Hepatocyte (in vitro differentiated cells): ENCODE measurements at places on chromosomes 3 and 15. TPM values are rescaled to one million over a fixed set of nuclear protein-coding genes. Genes with fewer than 3 reads are reported as not detected.

Gene PLS1
- total RNA-seq: 21.1 and 22.8 TPM in 2 replicates

Gene KBTBD13
- not detected in 2 replicates for total RNA-seq

Gene LRRC31
- total RNA-seq: 6.1 and 6.5 TPM in 2 replicates

Gene SATB1
- total RNA-seq: 26.4 and 30.7 TPM in 2 replicates

Gene SYNPR
- 0.37 and 0.52 TPM in 2 replicates for total RNA-seq

Gene PDCD7
- total RNA-seq: 15.2 and 18.7 TPM in 2 replicates

Gene SLC24A5
- not detected in 2 replicates for total RNA-seq

Gene ZNF710
- 14.2 and 17.2 TPM in 2 replicates for total RNA-seq

Gene CXCR6
- not detected in 2 replicates for total RNA-seq

- no peaks in the 10 kb centered on the region for H3K36me3 ChIP-seq
- H3K27me3 ChIP-seq: no peaks in the 10 kb centered on the region
- peak overlapping the region; percentile 20 for H3K27ac ChIP-seq
- peaks cover 25% of the 10 kb centered on the region for H3K4me1 ChIP-seq
- no peak overlapping the region for H3K4me3 ChIP-seq
- peak; percentile 85 for DNase-seq
Measured at GRCh38 chr3:50347187-50347813, 1.8 kb upstream of the ZMYND10 start.

- peak; percentile 16 for DNase-seq
- H3K4me3 ChIP-seq: no peak overlapping the region
- H3K36me3 ChIP-seq: no peaks in the 10 kb centered on the region
- no peaks in the 10 kb centered on the region for H3K4me1 ChIP-seq
- no peak overlapping the region for H3K27ac ChIP-seq
- no peaks in the 10 kb centered on the region for H3K27me3 ChIP-seq
Measured at GRCh38 chr3:17442332-17443049, 299.9 kb downstream of the TBC1D5 start.

- no peaks in the 10 kb centered on the region for H3K4me1 ChIP-seq
- H3K36me3 ChIP-seq: no peaks in the 10 kb centered on the region
- no peak overlapping the region for H3K27ac ChIP-seq
- DNase-seq: no peak
- no peaks in the 10 kb centered on the region for H3K27me3 ChIP-seq
Measured at GRCh38 chr15:73017987-73018386, 34.3 kb upstream of the NEO1 start.

- no peaks in the 10 kb centered on the region for H3K4me1 ChIP-seq
- H3K4me3 ChIP-seq: no peak overlapping the region
- H3K27ac ChIP-seq: no peak overlapping the region
Measured at GRCh38 chr3:168581771-168582225, 486.1 kb upstream of the GOLIM4 start.

GRCh38 chr3:13477943-13478342 lies 2.2 kb upstream of the HDAC11 start:
- DNase-seq: no peak
- H3K27me3 ChIP-seq: no peaks in the 10 kb centered on the region
- H3K27ac ChIP-seq: no peak overlapping the region
- H3K4me3 ChIP-seq: no peak overlapping the region
- H3K4me1 ChIP-seq: peaks cover 4% of the 10 kb centered on the region

- H3K4me1 ChIP-seq: no peaks in the 10 kb centered on the region
- H3K36me3 ChIP-seq: no peaks in the 10 kb centered on the region
- no peaks in the 10 kb centered on the region for H3K27me3 ChIP-seq
- no peak overlapping the region for H3K4me3 ChIP-seq
Measured at GRCh38 chr15:93247466-93248121, 158.6 kb upstream of the RGMA start.

DNA sequence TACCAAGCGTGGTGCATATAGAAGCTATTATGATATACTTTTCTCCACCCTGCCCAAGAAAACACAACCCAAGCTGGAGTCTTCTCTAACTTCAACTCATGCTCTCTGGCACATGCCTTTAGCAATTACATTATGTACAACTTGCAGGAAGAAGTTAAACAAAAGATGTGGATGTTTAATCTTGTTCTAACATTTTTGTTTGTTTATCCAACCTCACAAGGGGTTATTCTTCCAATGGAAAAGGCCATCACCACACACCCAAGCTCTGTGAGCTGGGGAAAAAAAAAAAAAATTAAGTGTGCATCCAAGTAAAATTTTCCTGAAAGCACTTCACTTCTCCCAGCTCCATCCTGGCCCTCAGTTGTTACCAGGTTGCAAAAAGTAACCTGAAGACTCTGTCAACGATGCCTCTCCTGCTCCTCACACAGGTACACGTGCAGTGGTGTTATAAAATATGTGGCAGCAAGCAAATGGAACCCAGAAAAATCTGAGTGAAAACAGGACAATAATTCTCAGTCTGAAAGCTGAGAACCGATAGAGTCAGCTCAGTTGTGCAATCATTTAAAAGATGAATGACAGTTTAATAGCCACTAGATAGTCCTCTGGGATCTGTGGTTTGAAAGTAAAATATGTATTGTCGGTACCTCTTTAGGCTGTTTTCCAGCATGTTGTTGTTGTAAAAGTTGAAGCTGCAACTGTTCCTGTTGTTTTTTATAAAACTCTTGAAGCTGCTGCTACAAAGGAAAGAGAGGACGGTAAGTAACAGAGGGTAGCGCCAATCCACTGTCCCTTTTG lies 531.4 kb downstream of the FOXP1 start:
- peaks cover 55% of the 10 kb centered on the region for H3K4me1 ChIP-seq
- DNase-seq: no peak
- H3K27ac ChIP-seq: peak overlapping the region; percentile 13
- H3K4me3 ChIP-seq: no peak overlapping the region

- H3K4me3 ChIP-seq: no peak overlapping the region
- peak overlapping the region; percentile 39 for H3K27ac ChIP-seq
- no peaks in the 10 kb centered on the region for H3K36me3 ChIP-seq
- peaks cover 14% of the 10 kb centered on the region for H3K4me1 ChIP-seq
Measured at GRCh38 chr3:64954995-64955636, 267.3 kb upstream of the ADAMTS9 start.

- no peak overlapping the region for H3K4me3 ChIP-seq
- no peak for DNase-seq
Measured at GRCh38 chr3:51681453-51681852, 10.4 kb downstream of the TEX264 start.

DNA sequence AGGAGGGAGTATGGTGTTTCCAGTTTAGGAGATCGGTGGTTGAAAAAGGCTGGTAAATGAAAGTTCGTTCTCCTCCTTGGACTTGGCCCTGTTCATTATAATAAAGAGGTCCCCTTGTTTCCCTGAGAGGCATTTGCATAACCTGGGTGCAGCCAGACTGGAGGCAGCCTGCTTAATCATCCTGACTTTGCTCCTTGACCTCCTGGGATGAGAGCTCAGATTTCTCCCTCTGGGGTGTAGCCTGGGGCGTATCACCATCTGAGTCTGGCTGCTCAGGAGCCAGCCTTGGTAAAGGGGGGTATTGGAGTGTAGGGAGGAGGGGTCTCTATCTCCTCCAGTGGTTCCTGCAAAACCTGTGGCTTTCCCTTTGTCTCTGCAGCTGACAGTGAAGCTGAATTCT lies 21.3 kb upstream of the ACAD9 start:
- DNase-seq: no peak
- H3K4me1 ChIP-seq: no peaks in the 10 kb centered on the region
- no peaks in the 10 kb centered on the region for H3K27me3 ChIP-seq

DNA sequence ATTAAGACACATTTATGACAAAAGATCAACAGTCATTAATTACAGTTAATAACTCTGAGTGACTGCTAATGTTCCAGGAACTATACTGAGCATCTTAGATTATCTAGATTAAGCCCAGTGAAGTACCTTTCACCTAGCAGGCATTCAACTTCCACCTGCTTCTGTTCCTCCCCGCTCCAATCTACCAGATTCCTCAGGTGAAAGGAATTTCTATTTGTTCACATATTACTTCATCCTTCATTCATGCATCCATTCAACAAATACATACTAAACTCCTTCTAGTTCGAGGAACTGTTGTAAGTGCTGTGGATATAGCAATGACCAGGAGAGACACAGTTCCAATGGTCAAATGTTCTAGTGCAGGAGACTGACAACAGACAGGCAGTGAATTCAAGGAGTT lies 139.3 kb downstream of the FILIP1L start:
- no peak overlapping the region for H3K4me3 ChIP-seq
- H3K36me3 ChIP-seq: no peaks in the 10 kb centered on the region
- no peaks in the 10 kb centered on the region for H3K4me1 ChIP-seq
- no peaks in the 10 kb centered on the region for H3K27me3 ChIP-seq
- no peak for DNase-seq

- H3K4me3 ChIP-seq: no peak overlapping the region
- no peak for DNase-seq
- no peak overlapping the region for H3K27ac ChIP-seq
Measured at GRCh38 chr3:152459572-152459971, 190.8 kb downstream of the MBNL1 start.

DNA sequence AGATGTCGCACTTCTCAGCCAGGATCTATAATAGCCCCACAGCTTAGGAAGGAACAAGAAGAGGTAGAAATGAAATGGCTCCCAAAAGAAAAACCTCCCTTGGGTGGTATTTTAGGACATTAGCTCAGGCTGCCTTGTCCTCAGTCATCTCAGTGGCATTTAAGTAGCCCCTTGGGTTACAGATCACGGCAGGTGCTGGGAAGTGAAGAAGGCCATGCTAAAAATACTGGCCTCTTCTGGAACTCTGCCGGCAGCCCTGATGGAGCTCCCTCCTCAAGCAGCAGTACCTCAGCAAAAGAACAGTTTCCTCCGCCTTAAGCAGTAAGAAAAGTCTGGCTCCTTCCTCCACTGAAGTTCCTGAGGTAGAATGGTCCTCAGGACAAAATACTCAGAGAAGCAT lies 7.3 kb upstream of the TPM1 start:
- H3K27ac ChIP-seq: no peak overlapping the region
- H3K36me3 ChIP-seq: no peaks in the 10 kb centered on the region
- H3K4me1 ChIP-seq: peaks cover 9% of the 10 kb centered on the region
- DNase-seq: no peak
- H3K27me3 ChIP-seq: no peaks in the 10 kb centered on the region
- no peak overlapping the region for H3K4me3 ChIP-seq

- H3K4me3 ChIP-seq: peak overlapping the region; percentile 24
- DNase-seq: no peak
- H3K27ac ChIP-seq: peak overlapping the region; percentile 95
- no peaks in the 10 kb centered on the region for H3K36me3 ChIP-seq
- peaks cover 24% of the 10 kb centered on the region for H3K4me1 ChIP-seq
Measured at GRCh38 chr3:42161050-42161935, 70.1 kb downstream of the TRAK1 start.

GRCh38 chr3:35666888-35667287 lies 27.6 kb downstream of the ARPP21 start:
- no peak overlapping the region for H3K27ac ChIP-seq
- H3K4me3 ChIP-seq: no peak overlapping the region
- H3K4me1 ChIP-seq: no peaks in the 10 kb centered on the region
- H3K27me3 ChIP-seq: no peaks in the 10 kb centered on the region
- DNase-seq: no peak

DNA sequence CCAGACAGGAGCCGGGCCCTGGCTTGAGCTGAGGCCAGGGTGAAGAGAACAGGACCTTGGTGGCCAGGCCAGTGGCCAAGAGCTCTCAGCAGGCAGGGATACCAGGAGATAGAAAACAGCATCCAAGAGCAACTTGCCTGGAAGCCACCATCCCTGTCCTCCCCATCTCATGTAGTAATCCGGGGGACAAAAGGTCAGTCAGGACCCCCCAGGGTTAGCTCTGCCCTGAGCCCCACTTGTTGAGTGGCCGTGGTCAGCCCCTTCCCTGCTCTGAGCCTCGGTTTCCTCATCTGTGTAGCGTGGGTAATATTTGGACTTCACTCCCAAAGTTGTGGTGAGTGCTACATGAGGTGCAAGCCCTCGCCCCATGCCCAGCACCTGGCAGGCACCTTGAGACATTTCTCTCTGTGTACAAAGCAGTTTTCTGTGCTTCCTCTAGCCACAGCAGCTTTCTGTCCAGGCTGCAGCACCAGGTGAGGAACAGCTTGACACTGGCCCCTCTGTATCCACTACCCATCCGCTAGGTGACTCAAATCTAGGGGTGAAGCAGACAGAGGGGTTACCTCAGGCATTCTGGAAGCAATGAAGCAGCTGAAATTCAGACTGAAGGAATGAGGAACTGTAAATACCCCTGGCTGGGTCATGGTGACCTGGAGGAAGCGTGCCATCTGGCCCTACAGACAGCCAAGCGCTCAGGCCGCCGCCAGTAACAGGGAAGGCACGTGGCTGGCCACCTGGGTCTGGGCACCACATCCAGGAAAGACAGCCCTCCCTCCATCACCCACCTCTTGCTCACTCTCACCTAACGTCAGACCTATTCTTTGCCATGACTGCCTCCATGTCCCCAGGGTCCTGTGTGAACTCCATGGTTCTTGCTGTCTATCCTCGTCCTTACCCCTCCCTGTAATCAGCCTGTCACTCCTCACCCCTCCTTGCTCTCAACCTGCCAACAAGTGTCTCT lies 6.7 kb downstream of the CISH start:
- H3K36me3 ChIP-seq: no peaks in the 10 kb centered on the region
- H3K4me3 ChIP-seq: no peak overlapping the region
- DNase-seq: no peak

GRCh38 chr3:68912376-68912775 lies 20.0 kb downstream of the TAFA4 start:
- H3K36me3 ChIP-seq: no peaks in the 10 kb centered on the region
- no peaks in the 10 kb centered on the region for H3K4me1 ChIP-seq
- H3K27ac ChIP-seq: no peak overlapping the region
- H3K27me3 ChIP-seq: peaks cover 48% of the 10 kb centered on the region

GRCh38 chr15:90716317-90716975 lies 700 bp upstream of the BLM start:
- peak overlapping the region; percentile 27 for H3K4me3 ChIP-seq
- DNase-seq: no peak
- H3K27ac ChIP-seq: peak overlapping the region; percentile 80
- H3K27me3 ChIP-seq: no peaks in the 10 kb centered on the region
- H3K4me1 ChIP-seq: no peaks in the 10 kb centered on the region

- H3K36me3 ChIP-seq: no peaks in the 10 kb centered on the region
- no peaks in the 10 kb centered on the region for H3K27me3 ChIP-seq
- no peak for DNase-seq
- H3K27ac ChIP-seq: peak overlapping the region; percentile 3
- peaks cover 30% of the 10 kb centered on the region for H3K4me1 ChIP-seq
Measured at GRCh38 chr3:8492744-8493511, 8.7 kb upstream of the LMCD1 start.

DNA sequence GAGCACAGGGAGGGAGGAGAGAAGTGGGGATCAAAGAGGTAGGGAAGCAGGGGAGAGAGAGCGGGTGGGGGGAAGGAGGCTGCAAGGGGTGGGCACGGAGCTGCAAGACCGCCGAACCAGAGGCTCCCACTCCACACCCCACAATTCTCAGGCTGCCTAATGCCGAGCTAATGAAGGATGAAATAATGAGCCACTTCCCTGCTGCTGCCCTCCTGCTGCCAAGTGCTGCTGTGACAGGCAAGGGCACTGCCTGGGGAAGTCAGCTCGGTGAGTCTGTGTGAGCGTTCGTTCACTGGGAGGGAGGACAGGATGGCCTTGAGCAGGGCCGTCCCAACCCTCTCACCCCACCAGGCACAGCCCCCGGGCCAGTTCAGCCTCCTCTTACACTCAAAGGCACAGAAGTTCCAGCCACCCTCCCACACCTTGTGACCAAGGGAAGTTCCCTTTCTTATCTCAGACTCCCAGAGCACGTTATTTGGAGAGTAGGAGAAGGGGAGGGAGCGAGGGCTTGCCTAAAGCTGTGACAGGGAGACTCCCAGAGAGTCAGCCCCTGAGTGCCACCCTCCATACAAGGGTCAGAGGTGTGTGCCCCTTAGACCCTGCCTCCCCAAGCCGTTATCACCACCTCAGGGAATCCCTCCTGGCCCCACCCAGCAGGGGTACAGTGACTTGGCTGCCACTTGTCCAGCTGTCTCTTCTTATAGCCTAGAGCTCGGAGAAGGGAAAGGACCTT lies 12.4 kb downstream of the GLYCTK start:
- H3K36me3 ChIP-seq: no peaks in the 10 kb centered on the region
- H3K4me3 ChIP-seq: no peak overlapping the region
- no peaks in the 10 kb centered on the region for H3K27me3 ChIP-seq
- H3K27ac ChIP-seq: peak overlapping the region; percentile 61
- DNase-seq: peak; percentile 84
